ENCODE measurements at places on chromosomes 5 and 9. TPM values are rescaled to one million over a fixed set of nuclear protein-coding genes. Genes with fewer than 3 reads are reported as not detected.
A peak's percentile ranks its signal among the peaks of the same experiment; 100 is the strongest.

DNA sequence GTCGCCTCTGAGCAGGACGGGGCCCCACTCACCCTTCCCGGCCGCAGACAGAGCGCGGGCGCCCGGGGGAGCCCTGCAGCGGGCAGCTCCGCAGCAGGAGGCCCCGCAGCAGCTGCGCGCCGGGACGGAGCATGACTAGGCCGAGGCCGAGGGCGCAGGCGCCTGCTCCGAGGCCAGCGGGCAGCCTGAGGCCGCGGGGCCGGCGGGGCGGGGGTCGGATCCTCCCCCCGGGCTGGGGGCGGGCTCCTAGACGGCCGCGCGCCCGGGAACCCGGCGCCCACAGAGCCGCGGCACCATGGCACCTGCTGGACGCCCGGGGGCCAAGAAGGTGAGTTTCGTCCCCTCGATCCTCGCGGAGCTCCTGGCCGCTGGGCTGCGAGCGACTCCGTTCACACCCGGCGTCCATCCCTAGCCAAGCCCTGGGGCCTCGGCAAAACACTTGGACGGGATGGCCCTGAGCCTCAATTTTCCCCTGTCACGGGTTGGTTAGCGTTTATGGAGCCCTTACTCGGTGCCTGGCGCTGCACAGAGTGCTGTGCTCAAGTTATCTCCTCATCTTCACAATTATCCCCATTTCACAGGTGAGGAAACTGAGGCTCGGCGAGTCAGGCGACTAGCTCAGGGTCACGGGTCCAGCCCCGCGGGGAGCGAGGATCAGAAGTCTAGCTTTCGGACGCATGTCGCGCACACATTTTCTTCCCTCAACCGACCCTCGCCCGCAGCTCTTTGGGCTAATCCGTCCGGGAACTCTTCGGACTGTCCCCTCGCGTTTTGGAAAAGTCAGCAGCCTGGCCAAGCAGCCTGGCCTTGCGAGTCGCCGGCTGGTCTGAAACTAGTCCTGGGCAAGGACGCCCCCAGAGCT, at the start of the genes BHMT2 and DMGDH:
Gene BHMT2 (plus strand): TSS at position 280 of the 862 bp plus-strand sequence. CDS start 16 bp downstream, at position 296.
Gene DMGDH (minus strand): TSS at position 187 of the 862 bp plus-strand sequence. CDS start 54 bp downstream, at position 133.
- peak within 1 kb of the TSS; percentile 41 for H3K4me3 ChIP-seq
- no peaks in the 10 kb centered on the region for H3K27me3 ChIP-seq

BTNL8 gene
- not detected for total RNA-seq

DNA sequence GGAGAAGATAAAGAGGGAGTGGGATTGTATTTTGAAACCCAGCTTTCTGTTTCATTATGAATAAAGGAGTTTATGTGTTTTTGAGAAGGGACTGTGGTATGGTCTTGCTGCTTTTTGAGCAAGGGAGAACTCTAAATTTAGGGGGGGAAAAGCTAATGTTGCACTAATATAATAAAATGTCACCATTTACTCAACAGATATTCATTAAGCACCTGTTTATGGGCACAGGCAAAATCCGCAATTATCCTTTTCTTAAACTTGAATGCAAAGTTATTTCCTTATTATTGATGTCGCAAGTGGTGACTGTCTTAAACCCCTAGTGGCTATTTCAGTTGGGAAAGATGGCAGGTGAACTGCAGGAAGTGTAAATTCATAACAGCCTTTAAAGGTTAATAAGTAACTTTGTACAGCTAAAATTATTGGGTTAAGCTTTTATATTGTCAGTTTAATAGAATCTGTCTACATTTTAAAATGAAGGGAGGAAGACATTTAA, 1.5 kb downstream of the CDC42SE2 start:
- H3K4me3 ChIP-seq: peak overlapping the region; percentile 84
- no peaks in the 10 kb centered on the region for H3K27me3 ChIP-seq

CATSPER3 gene
- total RNA-seq: not detected

DNA sequence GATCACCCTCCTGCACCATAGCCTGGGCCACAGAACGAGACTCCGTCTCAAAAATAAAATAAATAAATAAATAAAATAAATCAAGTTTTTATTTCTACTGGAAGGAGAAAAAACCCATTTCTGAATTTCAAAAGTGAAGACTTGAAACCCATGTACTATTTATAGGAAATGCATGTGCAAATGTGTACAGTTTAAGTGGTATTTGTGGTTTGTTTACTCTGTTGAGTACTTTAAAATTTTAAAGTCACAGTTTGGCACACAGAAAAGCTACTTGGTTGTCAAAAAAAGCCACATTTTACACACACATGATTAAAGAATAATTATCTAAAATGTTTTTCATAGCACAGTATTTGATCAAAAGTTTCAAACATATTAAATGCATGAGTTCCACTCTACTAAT, 43.6 kb downstream of the NR3C1 start:
- H3K36me3 ChIP-seq: no peaks in the 10 kb centered on the region
- H3K27ac ChIP-seq: no peak overlapping the region
- no peak overlapping the region for H3K4me3 ChIP-seq
- no peak for DNase-seq
- peaks cover 28% of the 10 kb centered on the region for H3K4me1 ChIP-seq

- no peaks in the 10 kb centered on the region for H3K36me3 ChIP-seq
- no peak for DNase-seq
- no peak overlapping the region for H3K27ac ChIP-seq
- H3K4me3 ChIP-seq: no peak overlapping the region
- H3K27me3 ChIP-seq: no peaks in the 10 kb centered on the region
Measured at GRCh38 chr9:81473708-81474107, 215.6 kb downstream of the TLE1 start.

DNA sequence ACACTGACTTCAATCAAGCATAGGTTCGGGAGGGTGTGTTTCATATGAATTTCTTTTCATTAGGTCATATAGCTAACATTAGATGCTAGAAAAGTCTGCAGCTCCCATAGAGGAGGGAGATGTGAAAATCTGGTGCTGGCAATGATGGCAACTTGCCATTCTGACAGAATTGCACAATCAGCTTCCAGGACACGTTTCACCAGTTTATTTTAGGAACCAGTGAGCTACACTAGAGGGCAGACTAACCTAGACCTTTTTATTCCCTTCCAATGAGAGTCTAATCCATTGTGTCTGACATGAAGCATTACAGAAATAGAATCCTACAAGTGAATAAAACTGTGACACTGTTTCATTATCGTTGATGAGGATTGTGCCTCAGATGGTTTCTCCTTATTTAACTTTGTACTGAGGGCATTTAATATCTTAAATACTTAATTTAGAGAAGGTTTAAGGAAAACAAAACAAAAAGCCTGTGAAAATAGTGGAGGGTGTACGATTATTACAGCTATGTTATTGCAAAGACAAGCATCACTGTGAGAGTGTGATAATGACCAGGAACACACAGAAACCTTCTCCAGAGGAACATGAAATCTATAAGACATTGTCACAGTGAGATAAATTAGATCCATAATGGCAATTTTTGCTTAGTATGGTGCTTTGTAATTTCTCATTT, 363.3 kb upstream of the RPS23 start:
- no peaks in the 10 kb centered on the region for H3K36me3 ChIP-seq
- H3K27me3 ChIP-seq: no peaks in the 10 kb centered on the region
- H3K4me3 ChIP-seq: no peak overlapping the region

- peak overlapping the region; percentile 38 for H3K27ac ChIP-seq
- no peak overlapping the region for H3K4me3 ChIP-seq
- no peaks in the 10 kb centered on the region for H3K36me3 ChIP-seq
- no peak for DNase-seq
- no peaks in the 10 kb centered on the region for H3K27me3 ChIP-seq
Measured at GRCh38 chr5:158958021-158958994, 141.4 kb downstream of the EBF1 start.

- no peaks in the 10 kb centered on the region for H3K27me3 ChIP-seq
- H3K36me3 ChIP-seq: no peaks in the 10 kb centered on the region
- no peak overlapping the region for H3K27ac ChIP-seq
- no peak overlapping the region for H3K4me3 ChIP-seq
Measured at GRCh38 chr5:111422747-111423720, 89.3 kb downstream of the STARD4 start.

GRCh38 chr5:173012882-173013281, 29.3 kb downstream of the ATP6V0E1 start:
- H3K27ac ChIP-seq: no peak overlapping the region
- peaks cover 50% of the 10 kb centered on the region for H3K4me1 ChIP-seq
- DNase-seq: no peak
- no peak overlapping the region for H3K4me3 ChIP-seq
- no peaks in the 10 kb centered on the region for H3K36me3 ChIP-seq
- H3K27me3 ChIP-seq: no peaks in the 10 kb centered on the region

SMARCA2 gene
- total RNA-seq: 98.0 TPM

DNA sequence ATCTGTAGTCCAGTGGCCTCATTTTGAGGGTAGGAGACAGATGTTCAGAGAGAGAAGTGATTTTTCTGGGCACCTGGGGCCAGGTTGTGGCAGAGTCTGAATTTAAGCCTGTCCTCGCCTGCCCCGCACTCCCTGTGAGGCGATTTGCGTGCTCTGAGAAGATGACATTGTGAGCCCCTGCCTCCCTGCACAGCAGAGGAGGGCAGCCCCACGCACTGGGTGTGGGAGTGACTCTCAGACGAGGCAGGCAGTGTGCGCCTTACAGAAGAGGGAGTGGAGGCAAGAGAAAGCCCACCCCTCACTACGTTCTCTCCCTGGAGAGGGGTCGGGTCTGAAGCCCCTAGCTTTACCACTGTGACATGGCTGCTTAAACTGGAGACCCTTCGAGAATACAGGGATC, 35.7 kb downstream of the IRX4 start:
- H3K27me3 ChIP-seq: no peaks in the 10 kb centered on the region
- H3K4me3 ChIP-seq: no peak overlapping the region
- H3K36me3 ChIP-seq: no peaks in the 10 kb centered on the region
- H3K4me1 ChIP-seq: peaks cover 9% of the 10 kb centered on the region
- H3K27ac ChIP-seq: no peak overlapping the region
- no peak for DNase-seq

DNA sequence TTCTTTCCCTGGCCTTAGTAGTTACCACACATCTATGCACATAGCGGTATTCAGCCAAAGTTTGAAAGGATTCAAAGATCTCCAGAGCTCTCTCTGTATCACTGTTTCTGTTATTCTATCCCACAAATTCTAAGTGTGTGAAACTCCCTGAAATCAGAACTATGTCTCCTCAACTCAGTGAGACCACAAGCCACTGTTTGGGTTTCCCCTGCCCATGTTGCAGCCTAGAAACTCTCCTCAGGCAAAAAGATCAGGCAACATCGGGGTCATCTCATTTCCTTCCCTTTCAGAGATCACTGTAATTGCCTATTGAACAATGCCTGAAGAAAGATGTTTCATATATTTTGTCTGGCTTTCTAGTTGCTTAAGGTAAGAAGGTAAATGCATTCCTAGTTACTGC, 135.6 kb downstream of the TMC1 start:
- H3K4me3 ChIP-seq: no peak overlapping the region
- no peak for DNase-seq
- H3K36me3 ChIP-seq: no peaks in the 10 kb centered on the region
- H3K27ac ChIP-seq: no peak overlapping the region

DNA sequence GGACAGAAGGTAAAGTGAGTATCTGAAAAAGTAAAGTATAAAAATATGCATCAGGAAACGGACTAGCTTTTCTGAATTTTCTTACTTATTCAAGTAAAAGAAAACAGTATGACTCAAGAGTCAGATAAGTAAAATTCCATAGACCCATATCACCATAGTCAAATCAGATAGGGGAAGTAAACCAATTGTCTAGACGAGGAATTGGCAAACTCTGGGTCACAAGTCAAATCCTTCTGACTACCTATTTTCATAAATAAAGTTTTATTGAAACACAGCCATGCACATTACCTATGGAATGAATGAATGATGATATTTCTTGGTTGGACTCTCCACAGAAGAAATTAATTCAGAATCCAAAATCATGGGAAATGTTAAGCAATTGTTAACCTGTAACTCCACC, 59.1 kb upstream of the TMC1 start:
- H3K4me1 ChIP-seq: no peaks in the 10 kb centered on the region
- H3K27ac ChIP-seq: no peak overlapping the region
- no peaks in the 10 kb centered on the region for H3K36me3 ChIP-seq
- no peaks in the 10 kb centered on the region for H3K27me3 ChIP-seq

PCDHA2 gene
- not detected for total RNA-seq

DNA sequence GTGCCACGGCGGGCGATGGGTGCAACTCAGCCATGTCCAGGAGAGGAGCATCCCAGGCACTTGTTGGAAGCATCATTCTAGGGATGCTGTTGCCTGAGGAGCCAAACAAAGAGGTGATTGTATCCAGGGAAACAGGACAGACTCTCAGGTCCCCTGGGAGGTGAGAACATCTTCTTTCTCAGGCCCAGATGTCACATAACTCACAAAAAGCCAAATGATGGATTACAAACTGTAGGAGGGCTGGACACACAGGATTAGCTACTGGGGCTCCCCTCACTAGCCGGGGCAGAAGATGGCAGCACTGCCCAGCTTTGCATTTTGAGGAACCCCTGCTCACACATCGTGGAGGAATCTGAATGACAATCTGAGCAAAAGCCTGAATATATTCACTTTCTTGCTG, 64.7 kb upstream of the NFIL3 start:
- no peaks in the 10 kb centered on the region for H3K27me3 ChIP-seq
- H3K4me3 ChIP-seq: no peak overlapping the region
- no peak for DNase-seq
- H3K4me1 ChIP-seq: no peaks in the 10 kb centered on the region
- no peak overlapping the region for H3K27ac ChIP-seq

- H3K27me3 ChIP-seq: no peaks in the 10 kb centered on the region
- H3K4me3 ChIP-seq: no peak overlapping the region
- H3K27ac ChIP-seq: no peak overlapping the region
- DNase-seq: no peak
Measured at GRCh38 chr5:14432931-14433589, 148.5 kb upstream of the OTULINL start.

NMUR2 gene
- not detected for total RNA-seq

GRCh38 chr5:139639619-139640380, 8.3 kb upstream of the CXXC5 start:
- H3K4me1 ChIP-seq: peaks cover 70% of the 10 kb centered on the region
- no peak overlapping the region for H3K4me3 ChIP-seq
- no peak for DNase-seq
- no peaks in the 10 kb centered on the region for H3K27me3 ChIP-seq
- H3K36me3 ChIP-seq: no peaks in the 10 kb centered on the region
- peak overlapping the region; percentile 91 for H3K27ac ChIP-seq

Measured in vagina (tissue), 2 donors.